ENCODE measurements at places on chromosomes 7 and 10.
A peak's percentile ranks its signal among the peaks of the same experiment; 100 is the strongest.

GRCh38 chr10:119055472-119055871 lies 25.1 kb downstream of the EIF3A start:
- peaks cover 1% of the 10 kb centered on the region for H3K4me1 ChIP-seq
- no peak for DNase-seq
- no peak overlapping the region for H3K4me3 ChIP-seq
- H3K27me3 ChIP-seq: no peaks in the 10 kb centered on the region
- peaks cover 56% of the 10 kb centered on the region for H3K36me3 ChIP-seq

DNA sequence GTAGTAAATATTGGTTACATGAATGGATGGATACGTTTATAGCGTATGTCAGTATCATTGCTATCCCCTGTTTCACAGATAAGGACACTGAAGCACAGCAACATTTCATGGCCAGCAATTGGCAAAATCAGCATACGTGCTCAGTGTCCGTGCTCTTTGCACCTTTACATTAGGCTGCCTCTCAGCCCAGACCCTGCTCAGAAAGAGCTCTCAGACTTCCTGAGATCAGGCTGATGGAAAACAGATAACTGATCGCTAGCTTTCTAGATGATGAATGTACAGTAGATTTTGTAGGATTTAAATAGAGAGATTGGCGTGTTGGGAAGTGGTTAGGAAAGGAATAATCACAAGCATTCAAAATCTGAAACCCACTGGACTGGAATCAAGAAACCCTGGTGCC lies 106.7 kb downstream of the ARID5B start:
- H3K27me3 ChIP-seq: no peaks in the 10 kb centered on the region
- H3K4me3 ChIP-seq: no peak overlapping the region
- no peak for DNase-seq
- H3K4me1 ChIP-seq: peaks cover 15% of the 10 kb centered on the region

DNA sequence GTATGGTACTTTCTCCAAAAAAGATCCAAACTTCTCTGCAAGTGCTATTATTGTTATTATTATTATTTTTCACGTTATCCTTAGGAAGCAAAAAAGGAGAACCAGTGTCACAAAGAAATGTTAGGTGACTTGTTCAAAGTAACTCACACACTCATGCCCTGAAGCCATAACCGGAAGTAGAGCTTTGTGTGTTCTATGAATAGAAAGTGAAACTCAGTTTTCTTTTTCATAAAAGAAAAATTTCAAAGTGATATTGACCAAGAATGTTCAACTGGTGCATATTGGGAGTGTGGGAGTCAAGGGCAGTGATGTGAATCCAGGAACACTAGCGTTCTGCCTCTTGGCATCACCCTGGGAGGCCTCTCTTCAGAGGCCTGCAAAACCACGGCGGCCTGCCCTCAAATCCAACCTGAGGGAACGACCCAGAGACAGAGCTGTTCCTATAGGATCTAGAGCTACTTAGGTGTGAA lies 106.1 kb downstream of the PRKCQ start:
- DNase-seq: peak; percentile 63
- H3K27ac ChIP-seq: peak overlapping the region; percentile 98
- H3K27me3 ChIP-seq: no peaks in the 10 kb centered on the region
- H3K4me1 ChIP-seq: peaks cover 69% of the 10 kb centered on the region

GRCh38 chr7:106326594-106327537 lies 42.1 kb upstream of the NAMPT start:
- DNase-seq: no peak
- peaks cover 8% of the 10 kb centered on the region for H3K27me3 ChIP-seq
- H3K36me3 ChIP-seq: no peaks in the 10 kb centered on the region
- H3K27ac ChIP-seq: no peak overlapping the region
- H3K4me1 ChIP-seq: no peaks in the 10 kb centered on the region

- H3K4me1 ChIP-seq: no peaks in the 10 kb centered on the region
- H3K4me3 ChIP-seq: no peak overlapping the region
- no peak overlapping the region for H3K27ac ChIP-seq
These were observed 244.8 kb downstream of the BICC1 start for GRCh38 chr10:58757352-58758065.

GRCh38 chr10:112507046-112507445 lies 60.0 kb downstream of the VTI1A start:
- no peak overlapping the region for H3K27ac ChIP-seq
- no peaks in the 10 kb centered on the region for H3K27me3 ChIP-seq
- H3K36me3 ChIP-seq: peaks cover 4% of the 10 kb centered on the region
- H3K4me3 ChIP-seq: no peak overlapping the region
- peaks cover 33% of the 10 kb centered on the region for H3K4me1 ChIP-seq
- DNase-seq: no peak

DNA sequence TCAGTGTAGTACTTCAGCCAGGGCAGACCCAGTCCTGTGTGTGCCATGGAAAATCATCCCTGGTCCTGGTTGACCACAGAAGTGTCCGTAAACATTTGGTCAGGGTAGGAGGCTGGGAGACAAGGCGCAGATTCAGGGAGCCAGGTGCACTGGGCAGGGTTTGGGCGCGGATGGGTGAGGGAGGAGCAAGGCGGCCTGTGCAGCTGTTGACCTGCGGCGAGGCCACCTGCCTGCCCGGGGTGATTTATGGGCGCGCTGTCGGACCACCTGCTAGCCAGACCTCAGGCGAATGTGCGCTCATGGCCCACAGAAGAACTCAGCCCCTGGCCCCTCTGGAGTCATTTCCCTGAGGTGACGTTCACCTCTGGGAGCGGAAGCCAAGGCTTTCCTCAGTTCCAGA lies 6.6 kb downstream of the SFRP5 start:
- peaks cover 11% of the 10 kb centered on the region for H3K4me1 ChIP-seq
- H3K36me3 ChIP-seq: peaks cover 13% of the 10 kb centered on the region
- DNase-seq: no peak
- no peaks in the 10 kb centered on the region for H3K27me3 ChIP-seq
- no peak overlapping the region for H3K4me3 ChIP-seq

GRCh38 chr10:26997610-26998009 lies 102.7 kb downstream of the ANKRD26 start:
- H3K36me3 ChIP-seq: peaks cover 24% of the 10 kb centered on the region
- H3K27me3 ChIP-seq: no peaks in the 10 kb centered on the region
- no peak overlapping the region for H3K27ac ChIP-seq
- no peak overlapping the region for H3K4me3 ChIP-seq
- DNase-seq: no peak

DNA sequence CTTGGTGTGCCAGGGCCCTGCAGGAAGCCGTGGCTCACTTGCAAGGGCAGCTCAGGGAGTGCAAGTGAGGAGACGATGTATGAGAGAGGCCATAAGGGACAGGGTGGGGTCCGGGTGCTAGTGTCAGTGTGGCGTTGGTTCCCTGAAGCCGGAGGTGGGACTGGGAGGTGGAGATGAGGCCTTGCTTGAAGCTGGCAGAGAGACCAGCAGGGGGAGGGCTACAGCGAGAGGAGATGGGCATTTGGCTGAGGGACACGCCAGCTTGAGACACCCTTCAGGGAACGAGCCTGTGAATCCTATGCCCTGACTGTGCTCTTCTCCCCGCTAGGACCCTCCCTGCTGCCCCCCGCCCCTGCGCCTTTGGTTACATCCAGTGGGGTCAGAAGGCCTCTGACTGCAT lies 529.1 kb downstream of the TCERG1L start:
- H3K27ac ChIP-seq: no peak overlapping the region
- no peak for DNase-seq
- no peaks in the 10 kb centered on the region for H3K27me3 ChIP-seq
- H3K4me1 ChIP-seq: no peaks in the 10 kb centered on the region
- no peaks in the 10 kb centered on the region for H3K36me3 ChIP-seq

Measured in naive thymus-derived CD8-positive, alpha-beta T cell (primary cell).